ENCODE measurements at places on chromosomes 16 and 17.

DNA sequence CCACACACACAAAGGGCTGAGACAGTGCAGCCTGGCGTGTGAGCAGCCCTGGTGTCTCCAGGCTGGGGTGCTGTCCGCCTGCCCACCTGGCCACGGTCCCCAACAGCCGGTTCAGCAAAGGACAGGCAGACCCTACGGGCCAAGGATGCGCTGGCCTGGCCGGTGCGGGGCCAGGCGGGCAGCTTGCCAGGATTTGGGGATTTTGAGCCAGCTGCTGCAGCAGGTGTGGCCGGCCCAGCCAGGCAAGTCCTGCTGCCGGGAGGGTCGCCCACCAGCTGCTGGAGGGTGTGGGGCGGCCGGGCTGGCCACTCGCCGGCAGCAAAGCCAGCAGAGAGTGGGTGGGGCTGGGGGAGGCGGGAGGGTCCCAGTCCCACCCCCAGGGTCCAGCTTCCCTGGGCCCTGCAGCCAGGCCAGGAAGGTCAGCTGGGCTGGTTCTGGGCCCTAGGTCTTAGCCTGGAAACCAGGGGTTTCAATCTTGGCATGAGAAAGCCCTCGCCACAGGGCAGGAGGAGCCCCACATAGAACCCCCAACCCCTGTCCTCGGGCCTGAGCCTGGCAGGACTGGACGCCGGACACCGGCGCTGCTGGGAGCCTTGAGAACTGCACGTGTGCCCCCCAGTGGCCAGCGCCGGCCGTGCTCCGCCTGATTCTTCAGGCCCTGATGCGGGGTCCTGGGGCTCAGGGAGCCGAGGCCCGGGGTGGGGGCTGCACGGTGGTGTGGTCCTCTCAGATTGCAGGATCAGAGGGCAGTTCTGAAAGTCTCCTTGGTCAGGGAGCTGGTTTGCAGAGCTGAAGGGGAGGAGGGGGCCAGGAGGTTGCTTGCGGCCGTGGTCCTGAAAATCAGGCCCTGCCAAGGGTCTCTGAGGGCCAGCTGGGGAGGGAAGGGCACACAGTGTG, 17.6 kb upstream of the SSTR5 start:
- peak; percentile 65 for DNase-seq

DNA sequence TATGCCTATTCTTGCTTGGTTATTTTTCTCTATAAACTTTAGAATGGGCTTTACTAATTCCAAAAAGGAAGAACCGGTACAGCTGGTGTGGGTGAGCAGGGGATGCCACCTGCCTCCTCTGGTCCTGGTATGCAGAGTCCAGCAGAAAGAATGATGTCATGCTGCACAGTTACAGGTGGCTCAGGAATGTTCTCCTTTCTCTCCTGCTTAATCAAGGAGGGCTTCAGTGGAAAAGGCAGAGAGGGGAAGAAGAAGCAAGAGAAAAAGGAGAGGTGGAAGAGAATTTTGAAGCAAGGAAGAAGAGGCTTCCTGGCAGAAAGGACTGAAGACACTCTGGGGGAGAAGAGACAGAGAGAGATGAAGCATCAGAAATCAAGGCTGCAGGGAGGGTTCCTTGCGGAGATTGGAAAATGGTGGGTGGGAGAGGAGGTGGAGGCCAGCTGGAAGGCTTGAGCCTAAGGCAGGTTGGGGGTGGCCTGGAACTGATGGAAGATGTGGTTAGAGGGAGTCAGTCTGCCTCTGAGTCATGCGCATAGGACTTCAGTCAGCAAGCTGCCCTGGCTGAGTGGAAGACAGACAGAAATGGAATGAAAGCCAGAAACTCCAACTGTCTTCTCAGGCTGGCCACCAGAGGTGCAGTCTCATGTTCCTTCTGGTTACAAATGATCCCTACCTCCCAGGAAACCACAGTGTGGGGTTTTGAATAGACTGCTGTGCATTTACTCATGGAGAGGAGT, 64.6 kb upstream of the CRHR1 start:
- DNase-seq = peak; percentile 75

DNA sequence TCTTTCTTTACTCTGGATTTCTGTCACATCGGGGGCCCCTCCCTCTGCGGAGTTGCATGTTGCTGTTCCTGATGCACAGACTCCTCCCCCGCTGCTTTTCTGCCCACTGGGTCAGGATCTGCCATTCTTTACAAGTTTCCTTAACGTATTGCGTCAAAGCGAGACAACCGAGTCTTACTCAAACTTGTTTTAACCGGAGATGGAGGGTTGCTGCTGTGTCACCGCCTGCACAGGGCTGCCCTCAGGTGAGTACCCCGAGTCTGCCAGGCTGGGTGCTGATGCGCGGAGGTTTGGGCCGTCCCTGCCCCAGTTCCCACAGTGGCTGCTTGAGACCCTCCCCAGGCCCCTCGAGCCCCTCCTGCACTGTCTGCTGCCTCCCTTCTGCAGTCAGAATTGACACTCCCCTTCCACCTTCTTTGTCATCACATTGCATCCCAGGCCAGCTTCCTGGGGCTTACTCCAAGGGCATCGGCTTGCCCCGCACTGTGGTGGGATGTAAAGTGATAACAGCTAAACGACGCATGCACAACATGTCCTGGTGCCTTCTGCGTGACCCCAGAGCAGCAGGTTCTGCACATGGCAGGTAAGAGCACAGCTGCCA, 19.3 kb downstream of the CARHSP1 start:
- DNase-seq = no peak

DNA sequence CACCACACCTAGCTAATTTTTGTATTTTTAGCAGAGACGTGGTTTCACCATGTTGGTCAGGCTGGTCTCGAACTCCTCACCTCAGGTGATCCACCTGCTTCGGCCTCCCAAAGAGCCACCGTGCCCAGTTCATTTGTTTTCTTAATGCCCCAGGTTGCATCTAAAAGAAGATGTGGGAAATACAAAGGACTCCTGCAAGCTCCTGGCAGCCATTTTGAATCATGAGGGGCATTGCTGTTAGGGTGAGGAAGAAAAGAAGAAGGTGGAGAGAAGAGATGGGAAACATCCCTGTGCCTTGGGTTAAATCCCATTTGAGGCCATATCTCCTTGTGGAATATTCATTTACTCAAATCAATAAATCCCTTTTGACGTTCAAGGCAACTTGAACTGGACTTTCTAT, 365.3 kb upstream of the ERCC4 start:
- no peak for DNase-seq

GRCh38 chr17:36675250-36675649, 73.9 kb downstream of the MRM1 start:
- no peak for DNase-seq

- DNase-seq = peak; percentile 37
Observed at GRCh38 chr17:50903604-50904517, 37.7 kb upstream of the TOB1 start.

DNA sequence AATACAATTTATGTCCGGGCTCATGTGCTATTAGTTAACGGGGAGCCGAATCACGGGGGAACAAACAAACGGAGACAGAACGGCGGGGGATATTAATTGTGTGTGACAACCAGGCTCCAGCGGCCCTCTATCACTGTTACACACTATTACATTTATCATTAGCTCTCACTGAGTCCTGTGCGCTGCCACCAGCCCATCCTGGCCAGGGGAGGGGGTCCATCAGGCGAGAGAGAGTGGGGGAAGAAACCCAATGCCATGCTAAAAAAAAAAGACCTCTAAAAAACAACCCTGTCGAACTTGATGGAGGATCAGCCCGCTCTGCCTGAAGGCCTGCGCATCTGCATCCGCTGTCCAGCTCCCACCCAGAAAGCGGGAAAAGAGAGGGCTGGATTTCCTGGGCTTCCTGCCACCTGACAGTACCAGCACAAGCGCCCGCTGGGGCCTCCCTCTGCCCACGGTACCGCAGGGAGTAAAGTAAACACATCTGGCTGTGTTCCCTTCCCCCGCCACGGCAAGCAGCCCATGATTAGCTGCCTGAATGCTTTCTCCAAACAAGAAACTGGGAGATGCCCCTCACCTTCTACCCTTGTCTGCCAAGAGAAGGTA, 41.7 kb downstream of the PIPOX start:
- peak; percentile 87 for DNase-seq

- no peak for DNase-seq
Observed at GRCh38 chr17:38967290-38967738, at the start of gene FBXO47. TSS of gene FBXO47 (minus strand) at chr17:38967403. CDS start at chr17:38963025, 4,378 bp downstream.

GRCh38 chr16:28062847-28063521, 530 bp downstream of the GSG1L start:
- no peak for DNase-seq

- DNase-seq = no peak
Observed at GRCh38 chr16:14635395-14636165, 2.8 kb downstream of the BFAR start.

GRCh38 chr17:46976626-46977270, 2.3 kb downstream of the RPRML start:
- no peak for DNase-seq

DNA sequence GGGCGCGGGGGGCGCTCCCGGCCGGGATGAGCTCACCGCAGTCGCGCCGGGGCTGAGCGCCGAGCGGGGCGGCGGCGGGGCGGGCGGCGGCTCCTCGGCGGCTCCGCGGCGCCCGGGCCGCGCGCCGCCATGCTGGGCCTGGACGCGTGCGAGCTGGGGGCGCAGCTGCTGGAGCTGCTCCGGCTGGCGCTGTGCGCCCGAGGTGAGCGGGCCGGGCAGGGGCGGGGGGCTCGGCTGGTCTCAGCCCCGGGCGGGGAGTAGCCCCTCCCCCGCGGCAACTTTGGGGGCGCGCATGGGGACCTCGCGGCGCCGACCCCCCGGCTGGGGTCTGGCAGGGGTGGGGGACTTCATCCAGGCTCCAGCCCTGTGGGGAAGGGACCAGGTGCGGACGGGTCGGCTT, at the start of gene ARHGDIG:
Gene ARHGDIG, plus strand, starts transcription at position 40 of the 400 bp plus-strand sequence. Its CDS starts 90 bp downstream, at position 130.
- DNase-seq = no peak
